Posterior vena cava (tissue), 2 donors: ENCODE measurements at places on chromosomes 3 and 15.
A peak's percentile ranks its signal among the peaks of the same experiment; 100 is the strongest.

DNA sequence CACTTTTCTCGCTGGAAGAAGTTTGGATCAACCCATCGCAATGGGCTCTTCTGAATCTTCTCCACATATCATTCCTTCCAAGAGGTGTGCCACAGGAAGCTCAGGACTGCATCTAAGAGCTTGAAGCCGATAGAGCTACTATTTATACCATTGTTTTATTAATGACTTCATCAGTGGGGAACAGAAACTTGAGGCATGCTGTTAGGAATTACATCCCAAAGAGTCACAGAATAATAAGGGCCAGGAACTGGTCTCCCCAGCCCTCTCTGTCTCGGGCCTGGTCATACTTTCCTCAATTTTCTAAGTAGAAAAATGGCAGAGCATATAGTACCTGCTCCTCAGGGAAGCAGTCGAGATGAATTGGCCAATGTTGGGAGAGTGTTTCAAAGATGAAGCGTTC is 16.9 kb upstream of the C15orf61 start:
- no peak for DNase-seq

GRCh38 chr15:68299436-68299835 is 21.9 kb downstream of the FEM1B start:
- no peak for DNase-seq

DNA sequence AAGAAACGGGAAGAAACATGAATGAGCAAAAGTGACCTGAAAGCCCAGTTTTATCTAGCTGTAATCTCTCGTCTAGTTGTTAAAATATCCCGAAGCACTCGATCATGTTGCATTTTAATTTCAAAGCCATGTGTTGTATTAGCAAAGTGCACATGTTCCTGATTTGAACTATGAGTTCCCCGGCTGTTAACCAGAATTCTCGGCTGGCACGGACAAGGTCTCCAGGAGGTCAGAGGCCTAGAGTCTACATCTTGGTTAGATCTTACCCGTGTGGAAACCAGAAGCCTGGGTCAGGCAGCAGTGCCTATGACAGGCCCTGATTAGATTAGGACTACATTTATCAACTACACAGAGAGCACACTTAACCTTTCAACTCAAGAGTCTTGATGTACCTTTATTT is 195.8 kb downstream of the CDIN1 start:
- DNase-seq, result no peak

GRCh38 chr3:129226374-129226773 is 23.0 kb upstream of the COPG1 start:
- DNase-seq, result peak; percentile 96

DNA sequence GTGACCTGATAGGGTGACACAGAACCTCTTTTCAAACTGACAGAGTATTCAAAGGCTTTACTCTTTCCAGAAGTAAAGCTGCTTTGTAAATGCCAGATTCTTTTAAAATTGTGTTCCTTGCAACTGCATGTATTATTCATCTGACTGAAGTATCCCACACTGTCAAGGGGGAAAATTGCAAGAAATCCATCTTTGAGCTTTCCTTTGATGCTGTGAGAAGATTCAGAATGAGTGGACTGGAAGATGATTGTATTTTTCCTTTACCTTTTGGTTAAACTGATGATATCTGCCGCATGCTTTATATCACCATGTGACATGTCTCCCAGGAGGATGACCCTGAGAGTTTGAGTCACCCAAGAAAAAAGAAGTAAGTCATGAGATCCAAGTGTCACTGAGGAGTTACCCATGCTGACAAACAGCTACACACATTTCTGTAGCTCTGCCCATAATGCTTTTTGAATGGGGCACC is 250.8 kb upstream of the CBLB start:
- DNase-seq, result no peak

- no peak for DNase-seq
Observed at GRCh38 chr15:67501836-67502461, 19.0 kb upstream of the C15orf61 start.

GRCh38 chr3:126995926-126996512 is 13.1 kb downstream of the PLXNA1 start:
- no peak for DNase-seq
